ENCODE measurements at places on chromosomes 3 and 15.

- no peak for DNase-seq
Observed at GRCh38 chr3:185988080-185988815, 50.4 kb upstream of the TRA2B start.

DNA sequence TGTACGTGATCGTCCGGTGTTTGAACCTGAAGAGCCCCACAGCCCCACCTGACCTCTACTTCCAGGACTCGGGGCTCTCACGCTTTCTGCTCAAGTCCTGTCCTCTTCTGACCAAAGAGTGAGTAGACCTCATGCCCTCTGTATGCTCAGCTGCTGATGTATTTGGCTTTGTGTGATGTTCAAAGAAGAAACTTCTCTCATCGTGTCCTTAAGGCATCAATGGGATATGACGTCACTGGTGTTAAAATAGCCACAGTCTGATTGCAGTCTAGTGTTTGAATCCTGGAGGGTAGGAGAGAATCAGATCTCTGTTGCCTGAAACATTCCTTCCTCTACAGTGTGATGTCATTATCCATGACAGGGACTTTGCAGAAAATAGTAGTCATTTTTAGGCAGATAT is 28.1 kb downstream of the ABHD2 start:
- no peak for DNase-seq

GRCh38 chr15:69794645-69795469 is 302.9 kb downstream of the TLE3 start:
- no peak for DNase-seq

DNA sequence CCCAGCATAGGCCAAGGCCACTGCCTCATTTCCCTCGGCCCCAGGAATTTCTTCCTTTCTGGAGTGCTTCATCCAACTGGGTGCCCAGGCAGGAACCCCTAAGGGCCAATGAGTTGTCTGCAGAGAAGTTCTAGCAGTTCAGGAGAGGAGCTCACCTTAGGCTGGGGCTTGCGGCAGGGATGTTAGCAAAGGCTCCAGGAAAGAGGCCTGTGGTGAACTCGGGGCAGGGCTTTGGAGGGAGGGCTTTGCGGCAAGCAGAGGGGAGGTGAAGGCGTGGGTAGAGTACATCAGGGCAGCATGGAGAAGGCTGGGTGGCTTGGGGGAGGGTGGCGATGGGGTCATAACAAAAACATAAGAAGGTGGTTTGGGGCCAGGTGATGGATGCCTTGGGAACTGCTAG is 1.1 kb downstream of the GHRL start:
- no peak for DNase-seq

DNA sequence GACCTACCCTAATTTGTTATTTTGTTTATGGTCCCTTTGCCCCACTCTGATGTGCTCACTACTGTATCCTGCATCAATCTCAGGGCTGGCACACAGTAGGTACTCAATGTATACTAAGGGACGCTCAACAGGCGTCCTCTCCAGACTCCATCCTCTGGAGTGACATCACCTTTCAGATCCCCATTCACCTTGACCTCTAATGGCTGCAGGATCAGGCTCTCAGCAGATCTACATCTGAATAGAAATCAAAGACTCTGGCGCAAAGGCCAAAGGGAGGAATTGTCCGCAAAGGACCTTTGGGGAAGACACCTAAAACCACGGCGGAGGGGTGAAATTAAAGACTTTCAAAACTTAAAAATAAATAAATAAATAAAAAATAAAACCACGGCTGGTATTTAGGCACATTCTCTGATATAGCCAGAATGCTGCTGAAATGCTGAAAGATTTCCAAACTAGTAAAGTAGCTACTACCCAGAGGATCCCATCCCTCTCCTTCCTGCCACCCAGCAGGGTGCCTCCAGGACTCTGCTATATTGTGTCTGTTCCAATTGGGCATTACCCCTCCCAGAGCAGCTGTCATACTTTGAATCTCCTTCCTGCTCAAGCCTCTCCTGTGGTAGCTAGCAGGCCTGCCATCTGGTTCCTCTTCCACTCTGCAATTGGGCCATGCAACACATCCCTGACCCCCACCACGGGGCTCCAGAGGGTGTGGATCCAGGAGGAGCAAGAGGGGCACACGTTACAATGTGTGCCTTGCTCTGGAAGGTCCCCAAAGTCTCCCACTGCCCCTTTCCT is 6.1 kb downstream of the SHF start:
- DNase-seq, result no peak

- DNase-seq, result no peak
Observed at GRCh38 chr3:68957895-68958294, 25.5 kb upstream of the TAFA4 start.
